Activated CD4-positive, alpha-beta T cell treated with anti-CD3 and anti-CD28 coated beads, Interleukin-2, amount 50 U/mL, for 24 hours (primary cell): ENCODE measurements at places on chromosomes 6 and 20.

DNA sequence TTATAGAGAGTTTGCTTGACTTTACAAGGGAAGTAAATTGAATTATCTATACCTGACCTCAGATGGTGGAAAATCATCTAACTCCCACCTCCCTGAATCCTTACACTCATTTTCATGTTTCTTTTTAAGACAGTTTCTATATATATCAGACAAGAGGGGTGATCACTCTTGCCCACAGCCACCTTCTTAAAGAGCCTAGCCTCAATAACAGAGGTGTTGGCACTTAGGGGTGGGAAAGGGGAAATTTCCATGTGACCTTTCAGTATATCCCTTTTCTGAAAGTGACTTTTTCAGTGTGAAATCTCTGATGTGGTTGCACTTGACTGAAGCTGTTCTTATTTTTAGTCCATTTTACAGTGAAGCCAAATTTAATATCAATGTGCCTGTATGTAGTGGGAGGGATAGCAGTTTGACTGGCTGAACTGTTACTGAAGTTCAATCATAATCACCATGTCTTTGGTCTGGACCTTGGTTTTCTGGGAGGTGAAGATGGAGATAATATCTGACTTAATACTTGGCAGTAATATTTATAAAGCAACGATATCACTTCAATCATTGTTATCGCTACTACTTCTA, 141.3 kb downstream of the MAP3K7 start:
- DNase-seq: no peak

DNA sequence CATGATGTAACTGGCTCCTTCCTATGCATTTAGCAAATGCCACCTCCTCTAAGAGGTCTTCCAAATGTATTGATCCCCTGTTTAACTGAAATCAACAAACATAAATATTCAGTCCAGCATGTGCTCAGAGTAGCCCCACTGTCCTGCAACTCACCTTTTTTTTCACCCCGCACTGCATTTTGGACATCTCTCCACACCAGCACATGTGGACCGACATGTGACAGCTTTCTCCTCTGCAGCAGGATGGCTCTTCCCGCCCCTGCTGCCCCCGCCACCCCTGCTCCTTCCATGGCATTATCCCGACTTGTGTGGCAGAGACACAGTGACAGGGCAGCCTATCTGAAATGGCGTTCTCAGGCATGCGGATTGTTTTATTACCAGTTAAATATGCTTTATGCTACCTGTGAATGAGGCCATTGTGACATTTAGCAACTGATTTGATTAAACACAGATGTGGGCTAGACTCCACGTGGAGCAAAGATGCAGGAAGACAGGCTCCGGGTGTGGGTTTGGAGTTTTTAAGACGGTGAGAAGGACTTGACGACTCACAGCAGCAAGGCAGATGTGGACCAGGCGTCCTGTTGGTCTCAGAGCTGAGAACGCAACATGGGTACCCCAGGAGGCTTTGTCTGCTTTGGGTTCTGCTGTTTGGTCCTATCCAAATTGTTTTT, 161.2 kb downstream of the EYA2 start:
- DNase-seq: no peak

GRCh38 chr6:72094506-72094905, 208.2 kb downstream of the RIMS1 start:
- no peak for DNase-seq

DNA sequence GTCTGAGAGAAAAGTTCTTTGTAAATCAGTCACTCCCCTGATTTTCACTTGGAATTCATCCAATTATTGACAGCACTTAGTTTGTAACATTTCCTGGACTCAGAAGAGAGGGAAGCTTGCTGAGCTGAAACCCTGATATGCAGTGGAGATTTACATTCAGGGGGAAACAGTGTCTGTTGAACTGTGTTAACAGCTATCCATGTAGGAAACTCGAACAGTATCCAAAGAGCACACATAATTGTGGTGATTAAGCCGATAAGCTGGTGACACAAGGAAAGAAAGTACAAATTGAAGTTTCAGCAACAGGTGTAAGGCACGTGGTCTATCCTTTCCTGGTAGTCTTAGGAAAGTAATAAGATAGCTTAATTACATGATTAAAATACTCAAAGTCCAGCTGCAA, 78.1 kb upstream of the FLRT3 start:
- no peak for DNase-seq

GRCh38 chr6:75551367-75551952, 50.2 kb upstream of the SENP6 start:
- no peak for DNase-seq

- DNase-seq: peak; percentile 64
These were observed 3.8 kb downstream of the PREX1 start for GRCh38 chr20:48823960-48824498.

GRCh38 chr20:63525971-63526370, 5.4 kb downstream of the PPDPF start:
- no peak for DNase-seq

DNA sequence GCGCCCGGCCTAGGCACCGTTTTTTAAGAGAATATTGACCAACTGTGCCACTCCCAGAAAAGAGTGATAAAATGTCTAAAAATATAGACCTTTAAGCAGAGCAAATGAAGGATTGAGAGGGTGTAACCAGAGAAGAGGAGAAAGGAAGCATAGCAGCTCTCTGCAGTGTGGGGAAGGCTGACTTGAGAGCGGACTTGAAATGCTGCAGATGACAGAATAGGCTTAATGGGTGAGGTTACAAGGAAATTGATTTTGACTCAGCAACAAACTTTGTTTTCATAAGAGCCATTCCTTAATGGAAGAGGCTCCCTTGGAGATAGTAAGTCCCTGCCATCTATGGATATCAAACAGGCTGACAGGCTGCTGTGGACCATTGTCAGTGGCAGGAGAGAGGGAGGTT, 7.7 kb upstream of the JAG1 start:
- DNase-seq: no peak

- no peak for DNase-seq
These were observed 176.1 kb downstream of the TRIM27 start for GRCh38 chr6:28747631-28748157.

- DNase-seq: no peak
These were observed 118.6 kb downstream of the EYA4 start for GRCh38 chr6:133359760-133360159.

GRCh38 chr6:978937-979685, 286.2 kb upstream of the EXOC2 start:
- no peak for DNase-seq

DNA sequence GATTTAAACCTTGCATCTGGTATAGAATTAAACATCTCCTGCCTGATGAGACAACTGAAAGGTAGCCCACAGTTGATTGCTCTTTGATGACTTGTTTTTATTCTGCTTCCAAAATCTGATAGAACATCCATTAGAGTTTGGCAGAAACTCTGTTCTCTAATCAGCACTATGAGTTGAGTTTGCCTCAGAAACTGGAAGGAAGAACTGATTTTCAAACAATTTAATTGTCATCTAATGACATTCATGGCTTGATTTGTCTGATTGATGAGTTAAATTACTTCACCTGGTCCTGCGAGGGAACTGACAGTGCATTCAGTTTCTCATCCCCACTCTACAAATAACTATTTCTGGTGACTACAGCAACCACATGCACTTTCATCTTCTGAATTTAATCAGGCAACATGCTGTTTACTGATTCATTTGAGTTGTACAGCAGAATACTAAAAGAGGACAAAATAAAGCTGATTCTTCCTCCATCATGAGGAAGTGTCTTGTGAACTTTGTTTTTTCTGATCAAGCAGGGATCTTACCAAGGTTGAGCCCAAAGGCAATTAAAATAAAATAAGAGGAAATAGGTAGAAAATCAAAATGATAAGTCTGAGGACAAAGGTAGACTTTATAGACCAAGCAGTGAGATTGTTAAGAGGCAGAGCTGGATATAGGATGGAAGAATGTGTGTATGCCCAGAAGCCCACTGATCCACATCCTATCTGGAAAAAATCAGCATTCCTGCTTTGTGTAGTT, 15.7 kb upstream of the MRAP2 start:
- DNase-seq: no peak

DNA sequence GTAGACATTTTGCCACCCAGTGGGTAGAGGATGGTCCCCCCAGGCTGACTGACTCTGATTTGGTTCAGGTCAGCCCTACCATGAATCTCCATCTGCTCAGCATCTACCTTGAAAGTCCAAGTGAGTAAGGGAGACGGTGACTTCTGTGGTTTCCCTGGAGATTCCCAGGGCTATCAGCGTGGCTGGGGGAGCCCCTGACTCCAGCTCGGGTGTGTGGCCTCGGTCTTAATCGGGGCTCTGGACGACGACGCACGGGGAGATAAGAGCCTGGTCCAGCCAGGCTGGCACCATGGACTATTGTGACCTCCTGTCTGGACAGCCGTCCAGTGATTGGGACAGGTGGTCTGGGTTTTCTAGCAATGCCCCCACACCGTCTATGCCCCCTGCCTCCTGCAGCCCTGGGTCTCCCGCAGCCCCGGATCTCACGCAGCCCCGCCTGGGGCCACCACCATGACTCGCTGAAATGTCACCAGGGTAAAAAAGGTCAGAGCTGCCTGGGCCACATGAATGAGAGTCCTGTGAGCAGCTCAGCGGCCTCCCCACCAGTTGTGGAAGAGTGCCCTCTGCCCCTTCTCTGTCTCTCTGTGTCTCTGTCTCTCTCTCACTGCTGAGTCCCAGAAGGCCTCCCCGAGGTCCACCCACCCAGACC, 47.1 kb upstream of the GATA5 start:
- DNase-seq: no peak

DNA sequence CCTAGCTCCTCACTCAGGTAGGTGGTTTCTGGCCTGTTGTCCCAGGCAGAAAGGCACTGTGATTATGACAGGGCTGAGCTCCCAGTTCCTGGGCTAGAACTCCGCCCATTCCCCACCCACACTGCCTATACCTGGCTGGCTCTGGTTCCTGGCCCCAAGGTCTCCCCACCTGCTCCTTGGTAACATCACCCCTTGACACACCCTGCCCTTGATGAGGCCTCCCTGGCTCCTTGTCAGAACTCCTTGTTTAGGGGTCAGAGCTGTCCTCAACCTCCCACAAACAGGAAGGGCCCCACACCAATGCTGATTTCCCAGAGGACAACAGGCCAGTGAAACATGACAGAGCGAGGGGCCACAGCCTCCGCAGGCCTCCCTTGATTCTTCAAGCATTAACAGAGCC, 15.5 kb upstream of the MYMX start:
- no peak for DNase-seq

DNA sequence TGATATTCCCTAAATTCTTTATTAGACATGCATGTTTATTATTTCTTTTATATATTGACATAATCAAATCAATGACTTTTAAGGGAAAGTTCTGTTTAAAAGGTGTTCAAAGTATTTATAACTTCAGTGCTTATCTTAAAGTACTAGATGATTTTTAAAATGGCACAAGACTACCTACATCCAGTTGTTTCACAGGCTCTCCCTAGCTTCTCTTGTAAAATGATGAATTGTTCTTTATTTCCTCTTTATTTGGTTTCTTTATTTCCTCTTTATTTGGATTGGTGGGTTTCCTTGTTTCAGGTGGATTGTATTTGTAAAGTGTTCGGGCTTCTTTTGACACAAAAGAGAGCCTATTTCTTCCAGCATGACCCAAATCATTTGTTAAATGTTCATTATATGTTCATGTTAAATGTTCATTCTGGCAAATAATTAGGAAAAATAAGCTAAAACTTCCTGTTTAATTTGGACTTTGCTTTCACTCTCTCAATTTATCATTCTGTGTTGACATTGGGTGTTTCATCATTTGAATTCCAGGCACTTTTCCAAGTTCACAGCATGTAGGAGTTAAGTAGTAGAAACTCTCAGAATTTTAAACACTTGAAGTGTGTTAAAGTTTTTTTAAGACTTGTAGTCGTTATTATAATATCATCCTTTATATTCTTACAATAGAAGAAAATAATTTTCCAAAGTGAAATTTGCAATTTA, 24.6 kb downstream of the MLIP start:
- no peak for DNase-seq
